ENCODE measurements at places on chromosomes 6 and 20.

DNA sequence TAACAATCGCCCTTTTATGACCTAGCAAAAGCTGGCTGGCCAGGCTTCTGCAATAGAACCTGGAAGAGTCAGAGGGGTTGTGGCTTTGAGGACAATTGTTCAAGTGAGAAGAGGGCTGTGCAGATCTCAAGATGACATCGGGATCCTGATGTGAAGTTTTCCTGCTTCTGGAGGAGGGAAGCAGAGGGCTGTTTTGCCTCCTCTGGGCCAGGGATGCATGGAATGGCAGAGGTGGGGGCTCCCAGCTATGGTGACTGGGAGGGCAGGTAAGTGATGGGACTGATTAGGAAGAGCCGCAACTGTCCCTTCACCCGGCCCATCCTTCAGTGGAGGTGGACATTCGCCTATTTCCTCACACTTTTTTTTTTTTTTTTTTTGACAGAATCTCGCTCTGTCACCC is 43.4 kb upstream of the BLCAP start:
- no peak for DNase-seq

DNA sequence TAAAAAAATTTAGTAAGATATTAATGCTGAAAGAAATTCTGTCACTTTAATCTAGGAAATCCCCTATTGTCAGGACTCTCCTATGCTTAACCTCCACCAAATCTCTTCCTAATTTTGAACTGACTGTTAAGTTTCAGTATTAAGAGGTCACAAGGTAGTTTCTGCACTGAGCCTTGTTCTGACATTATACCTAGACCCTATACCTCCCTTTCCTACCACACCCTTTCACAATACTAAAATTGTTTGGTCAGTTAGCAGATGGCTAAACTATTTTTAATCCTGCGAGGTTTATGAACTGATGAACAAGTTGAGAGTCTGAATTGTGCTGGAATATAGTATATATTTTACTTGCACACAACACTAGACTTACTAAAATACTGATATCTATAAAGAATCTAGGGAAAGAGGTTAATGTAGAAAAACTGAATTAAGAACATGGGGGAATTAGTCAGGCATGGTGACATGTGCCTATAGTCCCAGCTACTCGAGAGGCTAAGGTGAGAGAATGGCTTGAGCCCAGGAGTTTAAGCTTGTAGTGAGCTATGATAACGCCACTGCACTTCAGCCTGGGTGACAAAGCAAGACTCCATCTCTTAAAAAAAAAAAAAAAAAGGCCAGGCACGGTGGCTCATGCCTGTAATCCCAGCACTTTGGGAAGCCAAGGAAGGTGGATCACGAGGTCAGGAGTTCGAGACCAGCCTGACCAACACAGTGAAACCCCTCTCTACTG is 51.5 kb downstream of the HBS1L start:
- no peak for DNase-seq

DNA sequence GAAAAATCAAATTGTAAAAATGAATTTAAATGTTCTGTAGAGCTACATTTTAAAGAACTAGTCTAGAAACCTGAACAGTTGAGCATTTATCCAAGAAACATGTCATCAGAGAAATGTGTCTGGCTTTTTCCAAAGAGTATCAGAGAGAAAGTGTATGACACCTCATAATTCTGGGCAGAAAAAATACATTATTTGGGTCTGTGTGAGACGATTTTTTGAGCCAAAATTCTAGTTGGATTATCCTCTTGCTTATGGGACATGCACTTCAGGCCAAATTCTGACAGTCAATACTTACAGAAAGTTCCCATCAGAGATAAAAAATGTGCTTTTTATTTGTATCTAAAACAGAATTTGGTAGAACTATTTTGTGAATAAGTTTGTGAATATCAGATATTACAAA is 1242.7 kb downstream of the EPHA7 start:
- DNase-seq = no peak

DNA sequence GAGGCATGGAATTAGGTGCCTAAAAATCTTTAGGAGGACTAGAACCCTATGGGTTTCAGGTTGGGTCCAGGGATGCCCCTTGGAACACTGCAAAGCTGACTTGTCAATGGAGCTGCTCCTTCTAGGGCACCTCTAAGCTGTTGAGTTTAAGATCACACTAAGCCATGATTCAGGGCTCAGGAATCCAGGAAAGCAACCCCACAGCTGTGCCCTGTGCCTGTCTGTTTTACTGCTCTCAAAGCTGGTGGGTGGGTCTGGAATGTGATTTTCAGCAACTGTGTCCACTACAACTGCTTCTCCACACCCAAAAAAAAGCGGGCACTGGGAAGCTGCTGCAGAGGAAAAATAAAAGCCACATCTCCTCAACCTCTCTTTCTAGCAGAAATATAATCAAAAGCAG is 310.4 kb upstream of the MOCS1 start:
- no peak for DNase-seq

GRCh38 chr6:32086661-32087573 is 22.2 kb downstream of the TNXB start:
- DNase-seq = no peak

DNA sequence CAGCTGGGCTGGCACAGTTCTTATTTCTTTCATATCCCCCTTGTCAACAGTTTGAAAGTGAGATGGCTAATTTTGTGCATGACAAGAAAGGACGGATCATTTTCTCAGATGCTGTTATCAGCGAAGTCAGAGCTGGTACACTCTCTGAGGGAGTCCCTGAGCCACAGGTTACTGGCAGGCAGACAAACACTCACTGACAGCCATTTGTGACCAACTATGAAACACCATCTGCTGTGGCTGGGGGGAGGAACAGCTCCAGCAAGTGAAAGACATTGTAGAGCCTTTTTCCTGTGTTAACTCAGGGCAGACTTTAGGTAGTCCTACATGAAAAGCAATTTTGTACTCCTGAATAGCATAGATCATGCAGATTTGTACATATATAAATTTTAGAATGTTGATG is 22.2 kb downstream of the OLIG3 start:
- DNase-seq = no peak

DNA sequence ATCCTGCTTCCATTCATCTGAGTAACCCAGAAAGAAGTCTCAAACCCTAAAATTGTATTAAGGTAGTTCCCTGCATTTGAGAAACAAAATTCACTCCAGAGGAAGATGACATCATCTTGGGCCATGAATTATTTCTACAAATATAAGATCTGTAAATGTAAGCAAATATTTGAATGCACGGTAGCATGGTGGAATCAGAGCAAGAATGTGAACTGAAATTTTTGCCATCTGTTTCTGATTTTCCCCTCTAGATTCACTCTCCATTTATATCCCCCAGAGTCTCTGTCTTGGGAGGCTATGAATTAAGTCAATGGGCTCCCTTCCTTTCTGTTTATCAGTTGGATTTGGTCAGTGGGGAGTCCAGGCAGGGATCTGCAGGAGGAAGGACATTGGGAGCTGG is 5.8 kb upstream of the MAP3K5 start:
- no peak for DNase-seq

- DNase-seq = no peak
Observed at GRCh38 chr6:44388887-44389286, 1.4 kb downstream of the CDC5L start.

DNA sequence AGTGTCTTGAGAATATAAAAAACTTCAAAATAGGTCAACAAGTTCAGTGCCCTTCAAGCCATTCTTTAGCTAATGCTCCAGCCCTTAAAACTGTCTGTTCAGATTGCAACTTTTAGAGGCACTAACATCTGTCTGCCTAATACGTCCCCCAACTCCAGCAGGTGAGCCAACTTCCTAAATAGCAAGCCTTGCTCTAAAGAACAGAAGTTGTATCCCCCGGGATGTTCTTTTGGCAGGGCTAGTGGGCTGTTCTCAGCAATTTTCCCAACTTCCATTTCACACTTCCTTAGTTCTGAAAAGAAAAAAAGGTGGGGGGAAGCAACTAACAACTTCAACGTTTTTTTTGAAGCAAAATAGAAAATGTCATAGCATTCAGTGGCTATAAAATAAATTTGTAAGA is 290.0 kb upstream of the PTCHD4 start:
- no peak for DNase-seq

DNA sequence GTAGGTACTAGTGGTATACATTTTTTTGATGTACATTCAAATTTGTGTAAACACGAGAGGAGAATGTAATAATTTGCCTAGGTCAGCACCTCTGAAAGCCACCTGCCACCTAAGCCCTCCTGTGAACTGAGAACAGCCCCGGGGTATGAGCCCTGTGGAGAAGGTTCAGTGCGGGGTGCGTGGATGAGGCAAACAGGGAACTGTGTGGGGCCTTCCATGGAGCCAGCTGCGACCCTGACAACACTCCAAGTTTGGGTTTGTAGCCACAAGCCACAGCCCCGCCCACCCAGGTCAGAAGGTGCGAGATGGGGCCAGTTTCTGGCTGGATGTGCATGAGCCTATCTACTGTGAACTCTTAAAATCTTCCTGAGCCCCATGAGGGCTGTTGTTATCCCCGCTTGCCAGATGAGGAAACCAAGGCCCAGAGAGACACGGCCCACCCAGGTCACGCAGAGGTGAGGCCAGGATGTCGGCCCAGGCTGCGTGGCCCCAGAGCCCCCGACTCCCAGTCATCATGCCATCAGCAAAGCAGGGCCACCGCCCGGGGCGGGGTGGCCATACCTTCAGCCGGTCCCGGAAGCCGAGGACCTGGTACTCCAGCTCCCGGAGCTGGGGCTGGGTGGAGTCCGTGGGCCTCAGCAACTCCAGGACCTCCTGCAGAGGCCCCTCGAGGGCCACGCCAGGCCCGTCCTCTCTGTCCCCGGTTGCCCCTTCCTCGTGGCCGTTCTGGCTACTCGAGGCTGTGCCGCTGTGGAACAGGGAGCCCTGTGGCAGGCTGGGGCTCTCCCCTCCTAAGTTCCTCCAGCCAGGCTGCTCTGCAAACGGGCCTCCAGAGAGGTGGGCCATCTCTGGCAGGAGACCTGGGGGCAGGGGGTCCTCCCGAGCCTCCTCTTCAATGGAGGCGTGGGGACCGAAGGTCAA is 89.6 kb downstream of the RIPOR3 start:
- DNase-seq = no peak

- no peak for DNase-seq
Observed at GRCh38 chr6:41063884-41064285, 8.3 kb downstream of the OARD1 start.

DNA sequence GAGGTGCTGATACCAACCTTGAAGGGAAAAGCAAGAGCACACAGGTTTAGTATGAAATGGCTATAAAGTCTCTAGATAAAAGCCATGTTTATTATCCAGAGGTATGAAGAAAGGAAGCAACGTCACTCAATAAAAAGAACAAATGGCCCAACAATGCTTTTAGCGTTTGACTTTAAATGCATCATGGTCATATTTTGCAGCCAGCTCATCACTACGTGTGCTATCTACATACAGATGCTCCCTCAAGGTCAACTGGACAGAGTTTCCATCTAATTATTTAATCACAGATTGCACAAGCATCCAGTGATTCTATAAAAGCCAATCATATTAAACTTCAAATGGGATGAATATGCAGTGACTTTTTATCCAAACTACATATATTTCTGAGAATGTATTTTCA is 127.6 kb upstream of the SYNDIG1 start:
- no peak for DNase-seq

DNA sequence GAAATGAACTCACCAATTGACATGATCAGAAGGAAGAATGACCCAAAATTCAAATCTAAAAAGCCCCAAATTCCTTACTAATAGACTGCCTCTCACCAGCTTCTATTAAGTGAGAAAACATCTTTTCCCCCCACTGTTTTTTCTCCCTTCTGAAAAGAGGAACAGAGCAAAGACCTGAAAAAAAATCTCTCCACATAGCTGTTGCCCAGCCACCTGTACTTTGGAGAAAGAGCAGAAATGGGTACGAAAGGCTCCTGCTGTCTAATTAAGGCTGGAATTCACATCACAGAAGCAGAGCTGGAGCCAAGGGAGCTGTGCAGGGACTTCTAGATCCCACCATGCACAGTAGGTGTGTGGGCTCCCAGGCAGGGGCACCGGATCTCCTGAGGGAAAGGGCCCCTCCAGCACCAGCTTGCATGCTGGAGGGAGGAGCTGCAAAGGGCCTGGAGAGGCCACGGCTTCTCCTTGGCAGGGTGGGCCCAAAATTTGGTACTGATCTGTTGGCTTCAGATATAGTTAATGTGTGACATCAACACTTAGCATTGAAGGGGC is 73.2 kb upstream of the DUSP22 start:
- DNase-seq = no peak

- DNase-seq = no peak
Observed at GRCh38 chr6:138526822-138527235, 27.5 kb upstream of the NHSL1 start.

GRCh38 chr6:29875257-29875656 is 47.6 kb downstream of the HLA-G start:
- no peak for DNase-seq

DNA sequence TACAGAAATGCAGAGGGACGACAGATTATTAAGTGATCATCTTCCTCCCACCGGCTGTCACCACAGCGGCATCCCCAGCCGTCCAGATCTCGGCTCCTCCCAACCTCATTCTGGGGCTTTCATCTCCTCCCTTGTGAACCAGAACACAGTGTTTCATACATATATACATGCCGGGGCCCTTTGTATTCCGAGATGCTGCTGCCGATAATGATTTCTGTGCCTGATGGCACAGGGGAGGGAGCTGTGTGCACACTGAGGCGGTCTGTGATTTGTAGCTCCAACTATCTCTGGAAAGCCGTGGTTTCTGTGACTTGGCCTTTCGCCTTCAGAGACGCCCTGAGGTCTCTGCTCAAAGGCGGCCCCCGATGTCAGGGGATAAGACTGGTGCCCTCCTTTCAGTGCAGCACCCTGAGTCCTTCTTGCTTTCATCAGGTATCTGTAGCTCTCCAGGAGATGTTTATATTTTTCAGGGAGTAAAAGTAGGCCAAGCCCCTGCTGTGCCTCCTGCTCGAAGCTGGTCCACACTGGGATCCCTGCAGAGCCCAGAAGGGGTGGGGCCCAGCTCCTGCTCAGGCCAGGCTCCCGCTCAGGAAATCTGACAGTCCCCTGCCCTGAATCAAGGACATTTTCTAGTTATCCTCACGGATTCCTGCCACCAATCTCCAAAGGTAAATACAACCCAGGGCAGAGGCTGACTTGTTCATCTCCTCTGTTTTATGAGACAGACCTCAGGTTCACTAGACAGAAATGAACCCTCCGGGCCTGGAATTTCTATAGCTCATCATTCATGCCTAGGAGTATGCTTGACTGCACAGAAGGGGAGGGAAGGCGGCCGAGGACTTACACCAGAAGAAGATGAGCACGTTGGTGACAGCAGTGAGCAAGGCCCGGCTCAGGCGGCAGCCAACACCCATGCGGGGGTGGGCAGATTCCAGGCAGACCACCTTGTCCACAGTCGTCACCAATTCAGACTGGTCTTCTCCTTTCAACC is 11.2 kb downstream of the LEMD2 start:
- no peak for DNase-seq
